ENCODE measurements at places on chromosomes 3 and 15.

DNA sequence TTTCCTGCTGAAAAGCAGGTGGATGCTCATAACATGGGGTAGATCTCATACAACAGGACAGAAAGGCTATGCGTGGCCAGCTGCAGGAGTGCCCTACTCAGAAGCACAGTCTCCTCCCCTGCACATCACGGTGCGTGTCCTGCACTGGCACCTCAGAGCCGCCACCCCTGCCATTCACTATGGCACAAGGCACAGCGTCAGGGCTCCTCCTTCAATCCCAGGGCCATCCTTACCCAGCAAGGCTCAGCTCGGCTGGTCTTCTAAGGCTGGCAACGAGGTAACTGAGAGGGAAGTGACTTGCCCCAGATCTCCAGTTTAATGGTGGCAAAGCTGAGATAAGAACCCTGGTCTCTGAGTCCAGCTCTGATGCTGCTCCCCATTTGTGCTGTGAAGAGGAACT is 97.1 kb downstream of the CPN2 start:
- no peak for DNase-seq

GRCh38 chr3:47227678-47228077 is 54.9 kb downstream of the KIF9 start:
- DNase-seq, result no peak

DNA sequence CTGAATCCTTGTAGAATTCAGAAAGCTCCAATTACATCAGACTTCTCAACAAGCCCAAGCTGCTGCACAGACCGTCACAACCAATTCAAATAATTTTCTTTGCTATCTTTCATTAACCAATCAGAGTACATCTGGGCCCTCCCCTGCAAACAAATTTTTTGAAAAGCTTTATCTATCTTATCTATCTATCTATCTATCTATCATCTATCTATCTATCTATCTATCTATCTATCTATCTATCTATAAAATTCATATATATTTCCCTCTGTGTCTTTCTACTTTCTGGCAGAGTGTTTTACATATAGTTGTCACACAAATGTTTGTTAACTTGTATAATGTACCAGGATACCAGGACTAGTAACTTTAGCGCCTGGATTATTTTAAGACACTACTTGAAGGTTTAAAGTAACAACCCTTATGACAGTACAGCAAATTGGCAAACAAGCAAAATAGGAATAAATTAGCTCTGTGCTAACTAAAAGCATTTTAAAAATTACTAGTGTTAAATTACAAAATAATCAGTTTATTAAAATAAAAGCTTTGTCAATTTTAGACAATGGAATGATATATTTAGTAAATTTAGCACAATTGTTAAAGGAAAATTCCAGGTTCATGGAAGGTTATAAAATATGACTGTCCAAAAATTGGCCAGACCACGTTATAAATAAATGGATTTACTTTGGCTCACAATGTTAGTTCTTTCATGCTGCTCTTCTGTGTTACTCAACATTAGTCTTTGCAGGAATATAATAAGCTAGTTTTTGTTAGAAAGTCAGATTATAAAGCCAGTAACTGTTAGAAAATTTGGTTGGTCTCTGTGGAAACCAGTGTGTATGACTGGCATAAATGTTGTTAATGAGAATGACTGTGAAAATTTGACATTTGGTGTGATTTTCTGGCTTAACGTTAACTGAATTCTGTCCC is 138.6 kb downstream of the SUCNR1 start:
- DNase-seq, result no peak

- DNase-seq, result no peak
Observed at GRCh38 chr3:123587401-123587800, 2.5 kb upstream of the HACD2 start.

DNA sequence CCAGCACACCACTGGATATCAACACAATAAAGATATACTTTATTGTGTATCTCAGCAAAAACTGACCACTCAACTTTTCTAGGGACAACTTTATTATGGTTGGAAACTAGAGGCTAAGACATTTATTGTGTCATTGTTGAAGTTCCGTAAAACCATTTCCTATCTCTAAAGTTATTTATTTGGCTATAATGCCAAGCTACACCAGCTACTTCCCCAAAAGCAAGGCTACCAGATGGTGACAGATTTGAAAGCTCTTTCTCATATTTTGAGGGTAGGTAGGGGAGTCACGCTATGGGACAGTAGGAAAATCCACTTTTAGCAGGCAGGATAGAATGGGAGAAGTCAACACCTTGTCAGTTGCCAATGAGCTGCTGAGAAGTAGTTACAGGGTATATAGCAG is 834.6 kb upstream of the CFAP20DC start:
- DNase-seq, result no peak

GRCh38 chr3:126191246-126191645 is 10.9 kb upstream of the ALDH1L1 start:
- DNase-seq, result no peak

All from ureter (tissue), 1 donor.